ENCODE measurements at places on chromosomes 2 and 18. TPM values are rescaled to one million over a fixed set of nuclear protein-coding genes. Genes with fewer than 3 reads are reported as not detected.

The AQP12A gene
- total RNA-seq, result not detected

The CNTNAP5 gene
- total RNA-seq, result 41.0 TPM

The SCG2 gene
- 52.9 TPM for total RNA-seq

The ACKR3 gene
- 20.3 TPM for total RNA-seq

The POTEC gene
- total RNA-seq, result not detected

The FN1 gene
- 85.5 TPM for total RNA-seq

The DAW1 gene
- total RNA-seq, result 1.1 TPM

The CEP192 gene
- 66.3 TPM for total RNA-seq

The ERMN gene
- 0.47 TPM for total RNA-seq

The GREB1 gene
- 1.4 TPM for total RNA-seq

The TCF23 gene
- not detected for total RNA-seq

The BBS5 gene
- 20.0 TPM for total RNA-seq

The UGT1A1 gene
- total RNA-seq, result not detected

The CXXC1 gene
- total RNA-seq, result 39.8 TPM

The CHRND gene
- not detected for total RNA-seq

The TSPYL6 gene
- 0.31 TPM for total RNA-seq

All from occipital lobe (tissue), 3 donors.